ENCODE measurements at places on chromosomes 1 and 21. TPM values are rescaled to one million over a fixed set of nuclear protein-coding genes. Genes with fewer than 3 reads are reported as not detected.

DNA sequence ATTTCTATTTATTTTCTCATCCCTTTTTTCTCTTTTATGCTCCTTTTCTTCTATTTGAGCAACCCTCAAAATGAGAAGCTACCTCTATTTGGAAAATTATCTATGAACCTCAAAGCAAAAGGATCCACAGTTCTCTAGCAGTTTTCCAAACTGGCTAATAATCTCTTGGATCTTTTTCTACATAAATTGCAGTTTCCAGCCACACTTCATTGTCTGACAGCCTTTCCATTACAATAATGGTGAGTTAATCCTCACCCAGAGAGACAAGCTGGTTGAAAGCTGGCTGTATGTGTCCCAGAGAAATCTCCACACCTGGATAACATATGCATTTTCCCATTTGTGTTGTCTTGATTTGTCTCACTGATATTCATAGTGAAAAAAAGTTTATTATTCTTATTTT lies 16.5 kb upstream of the HSD17B7 start:
- no peak for DNase-seq

GRCh38 chr1:78092643-78093042 lies 46.9 kb downstream of the GIPC2 start:
- DNase-seq = no peak

DNA sequence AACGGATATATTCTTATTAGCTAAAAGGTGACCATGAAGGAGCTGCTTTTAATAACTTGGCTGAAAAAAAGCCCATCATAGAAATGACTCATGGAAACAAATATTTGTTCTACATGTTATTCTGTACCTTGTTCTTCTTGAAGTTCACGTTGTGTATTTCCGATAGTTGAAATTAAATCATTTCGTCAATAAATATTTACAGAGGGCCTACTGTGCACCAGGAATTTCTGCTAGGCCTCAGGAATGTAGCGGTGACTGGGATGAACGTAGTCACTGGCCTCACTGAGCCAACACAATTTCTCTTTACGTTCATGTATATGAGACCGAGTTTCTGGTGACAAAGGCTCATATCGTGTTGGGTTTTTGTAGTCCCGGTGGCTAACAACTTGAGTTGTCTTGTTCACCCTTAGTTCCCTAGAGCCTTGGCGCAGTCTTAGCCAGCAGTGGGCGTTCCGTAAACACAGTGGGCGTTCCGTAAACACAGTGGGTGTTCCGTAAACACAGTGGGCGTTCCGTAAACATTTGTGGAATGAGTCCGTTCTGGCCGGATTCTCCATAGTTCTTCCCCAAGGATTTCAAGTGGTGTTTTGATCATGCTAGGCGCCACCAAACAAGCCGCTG lies 53.2 kb upstream of the VAMP3 start:
- peak; percentile 30 for DNase-seq

DNA sequence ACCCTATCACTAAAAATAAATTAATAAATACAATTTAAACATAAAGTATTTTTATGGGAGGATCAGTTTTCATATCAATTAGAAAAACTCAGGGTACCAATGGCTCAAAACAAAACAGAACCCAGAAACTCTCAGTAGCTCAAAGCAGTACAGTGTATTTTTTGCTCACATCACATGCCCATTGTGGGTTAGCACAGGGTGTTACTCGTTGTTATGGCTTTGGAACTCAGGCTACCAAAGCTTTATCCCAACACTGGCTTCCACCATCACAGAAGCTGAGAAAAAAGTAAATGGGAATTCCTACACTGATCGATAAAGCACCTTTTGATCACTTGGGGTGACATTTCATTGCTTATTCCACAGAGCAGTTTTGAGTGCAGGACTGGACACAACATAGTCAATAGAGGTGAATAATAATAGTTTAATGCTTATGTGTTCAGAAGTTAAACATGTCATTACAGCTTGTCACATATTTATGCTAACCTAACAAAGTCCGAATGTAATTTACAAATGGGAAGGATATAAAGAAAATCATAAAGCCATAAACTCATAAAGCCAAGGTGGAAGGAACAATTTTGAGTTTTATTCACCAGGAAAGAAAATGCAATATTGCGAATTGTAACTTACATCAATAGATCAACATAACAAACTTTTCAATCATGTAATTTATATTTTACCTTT lies 484.5 kb upstream of the TMPRSS15 start:
- no peak for DNase-seq

DNA sequence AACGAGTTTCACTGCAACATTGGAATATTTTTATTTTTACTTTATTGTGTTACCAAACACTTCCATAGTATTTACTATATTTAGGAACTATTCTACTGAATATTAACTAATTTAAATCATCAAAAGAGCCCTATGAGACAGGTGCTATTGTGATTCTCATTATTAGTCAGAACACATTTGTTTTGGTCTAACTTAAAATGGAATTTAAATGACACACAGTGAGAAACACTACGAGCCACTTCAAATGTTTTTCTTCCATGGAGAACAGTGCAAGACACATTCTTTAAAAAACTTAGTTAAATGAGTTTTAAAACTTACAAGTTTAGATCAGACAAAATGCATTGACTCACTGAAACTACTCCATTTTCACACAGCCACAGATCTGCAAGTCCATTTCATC lies 6.6 kb upstream of the TRAF3IP3 start:
- no peak for DNase-seq

Gene TRIM33
- total RNA-seq = 44.5 TPM

Gene MFAP2
- 141 TPM for total RNA-seq

Gene GPR37L1
- 0.16 TPM for total RNA-seq

Gene UQCRH
- total RNA-seq = 611 TPM

Gene RGS4
- total RNA-seq = 0.41 TPM

Gene AJAP1
- total RNA-seq = 1.5 TPM

Gene CD84
- total RNA-seq = 0.17 TPM
